ENCODE measurements at places on chromosomes 4 and X.

DNA sequence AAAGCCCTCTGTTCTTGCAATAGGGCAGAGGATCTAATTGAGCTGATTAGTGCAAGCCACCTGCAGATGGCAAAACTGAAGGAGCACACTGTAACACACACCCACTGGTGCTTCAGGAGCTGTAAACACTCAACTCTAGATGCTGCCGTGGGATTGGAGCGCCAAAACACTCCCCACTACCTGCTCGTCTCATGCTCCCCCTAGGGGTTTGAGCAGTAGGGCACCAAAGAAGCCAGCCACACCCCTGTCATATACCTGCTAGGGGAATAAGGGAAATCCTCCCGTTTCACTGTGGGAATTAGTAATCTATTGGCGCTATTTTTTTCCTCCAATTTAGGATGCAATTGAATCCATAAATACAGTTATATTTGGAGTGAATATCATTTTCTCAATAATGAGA lies 360.2 kb downstream of the GLUD2 start:
- no peak for DNase-seq

- DNase-seq: no peak
Measured at GRCh38 chr4:118173126-118173525, 138.8 kb downstream of the NDST3 start.

GRCh38 chrX:123731258-123731986 lies 1.4 kb downstream of the THOC2 start:
- DNase-seq: peak; percentile 0

DNA sequence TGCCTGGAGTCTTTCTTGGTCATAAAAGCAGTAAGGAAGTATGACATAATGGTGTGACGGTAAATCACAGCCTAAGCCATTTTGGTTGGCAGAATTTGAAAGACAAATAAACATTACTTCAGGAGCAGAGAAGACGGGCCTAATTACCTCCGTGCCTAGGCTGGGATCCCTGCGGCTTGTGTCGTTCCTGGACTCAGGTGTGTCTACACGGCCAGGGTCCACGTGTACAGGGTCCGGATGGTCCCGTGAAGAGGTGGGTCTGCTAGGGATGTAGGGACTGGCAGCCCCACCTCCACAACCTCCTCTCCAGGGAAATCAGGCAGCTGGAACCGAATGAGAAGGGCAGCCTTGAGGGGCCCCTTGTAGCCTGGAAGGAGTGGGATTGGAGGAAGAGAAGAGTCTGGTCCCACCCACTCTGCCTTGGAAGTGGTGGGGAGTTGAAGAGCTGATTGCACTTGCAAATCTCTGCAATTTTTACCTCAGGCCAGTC lies 55.4 kb upstream of the PLAC1 start:
- no peak for DNase-seq

- DNase-seq: peak; percentile 15
Measured at GRCh38 chr4:138861135-138861534, 154.4 kb upstream of the NOCT start.

DNA sequence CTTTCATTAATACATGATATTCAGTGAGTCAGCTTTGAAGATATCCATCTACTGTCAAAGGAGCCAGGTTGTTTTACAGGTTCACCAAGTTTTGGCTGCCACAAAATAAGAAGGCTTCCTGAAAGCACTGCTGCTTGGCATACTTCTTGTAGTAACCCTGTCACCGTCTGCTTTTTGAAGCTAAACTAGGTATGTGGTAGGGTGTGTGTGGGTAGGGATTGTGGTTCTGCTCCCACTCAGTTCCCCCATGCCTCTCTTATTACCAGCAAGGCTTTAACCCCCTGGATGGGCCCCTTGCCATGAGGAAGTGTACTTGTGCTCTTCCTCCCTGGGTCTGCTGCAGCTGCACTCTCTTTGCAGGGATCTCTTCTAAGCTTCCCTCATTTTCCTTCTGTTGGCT lies 191.2 kb downstream of the BANK1 start:
- DNase-seq: no peak

DNA sequence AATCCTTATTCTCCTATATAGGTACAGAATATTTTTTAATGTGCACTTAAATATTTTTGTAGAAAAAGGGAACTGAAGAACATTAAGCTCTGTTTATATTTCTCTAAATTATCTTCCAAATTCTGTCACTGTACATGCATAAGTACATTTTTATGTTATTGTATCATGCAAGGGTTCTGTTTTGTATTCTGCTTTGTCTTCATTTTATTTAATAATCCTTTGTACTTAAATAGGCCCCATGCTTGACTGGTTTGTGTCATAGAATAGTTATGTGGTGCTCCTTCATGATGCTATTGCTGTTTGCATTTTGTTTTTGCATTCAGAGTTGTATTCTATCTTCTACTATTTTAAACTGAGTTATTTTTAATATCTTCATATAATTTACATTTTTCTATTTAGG lies 111.9 kb upstream of the EDNRA start:
- no peak for DNase-seq

DNA sequence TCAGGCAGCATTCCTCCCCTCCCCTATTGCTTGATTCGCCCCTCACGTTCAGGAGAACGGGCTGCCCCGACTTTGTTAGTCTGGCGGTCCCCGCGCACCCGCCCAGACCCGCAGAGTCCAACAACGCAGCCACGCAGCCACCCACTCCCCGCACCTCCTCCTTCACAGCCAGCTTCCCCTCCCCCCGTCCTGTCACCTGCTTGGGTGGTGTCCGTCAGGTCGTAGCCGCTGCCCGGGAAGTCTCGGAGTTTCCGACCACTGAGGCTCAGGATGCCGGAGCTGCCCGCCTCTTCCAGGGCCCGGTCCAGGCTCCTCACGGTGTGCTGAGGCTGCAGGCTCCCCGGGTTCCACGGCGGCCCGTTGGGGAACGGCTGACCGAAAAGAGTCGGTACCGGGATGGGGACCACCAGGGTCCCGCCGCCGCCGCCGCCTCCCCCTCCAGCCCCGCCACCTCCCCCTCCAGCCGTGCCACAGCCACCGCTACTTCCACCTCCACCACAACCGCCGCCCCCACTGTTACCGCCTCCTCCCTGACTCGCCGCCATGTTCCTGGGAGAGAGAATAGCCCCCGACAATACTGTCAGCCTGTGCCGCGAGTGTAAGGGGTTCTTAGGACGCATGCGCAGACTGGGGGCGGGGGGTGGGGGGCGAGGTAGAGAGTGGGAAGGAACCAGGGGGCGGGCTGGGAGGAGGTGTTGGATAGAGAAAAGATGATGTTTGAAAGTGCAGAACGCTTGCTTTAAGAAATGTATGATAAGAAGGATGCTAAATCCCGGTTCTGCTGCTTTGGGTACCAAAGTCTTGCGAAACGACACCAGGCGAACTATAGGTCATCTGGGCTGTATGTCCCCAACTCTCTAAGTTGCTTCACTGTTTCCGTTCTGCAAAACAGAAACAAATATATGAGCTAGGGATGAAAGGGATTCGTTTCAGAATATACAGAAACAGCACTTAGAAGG lies at the start of gene LRCH2:
TSS of gene LRCH2 (minus strand) at position 600 of the 959 bp plus-strand sequence. CDS start at position 545, 55 bp downstream.
- DNase-seq: peak; percentile 0

- DNase-seq: no peak
Measured at GRCh38 chrX:53288189-53288588, 6.8 kb upstream of the IQSEC2 start.

DNA sequence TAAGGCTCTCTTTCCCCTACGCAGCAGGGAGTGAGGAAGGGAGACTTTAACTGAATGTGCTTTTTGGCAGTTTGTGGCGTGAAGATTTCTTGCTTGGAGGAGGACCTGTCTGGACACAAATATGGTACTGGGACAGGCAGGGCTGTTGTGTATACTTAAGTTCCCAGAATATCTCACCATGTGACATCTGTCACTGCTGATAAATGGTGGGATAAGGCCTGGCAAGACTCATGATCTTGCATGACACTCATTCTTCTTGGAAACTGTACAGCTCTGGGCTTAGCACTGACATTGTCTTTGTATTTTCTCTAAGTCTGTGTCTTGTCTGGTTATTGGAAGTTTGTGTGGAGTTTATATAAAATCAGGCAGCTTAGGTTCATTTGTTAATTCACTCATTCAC lies 93.1 kb downstream of the STK32B start:
- DNase-seq: no peak

DNA sequence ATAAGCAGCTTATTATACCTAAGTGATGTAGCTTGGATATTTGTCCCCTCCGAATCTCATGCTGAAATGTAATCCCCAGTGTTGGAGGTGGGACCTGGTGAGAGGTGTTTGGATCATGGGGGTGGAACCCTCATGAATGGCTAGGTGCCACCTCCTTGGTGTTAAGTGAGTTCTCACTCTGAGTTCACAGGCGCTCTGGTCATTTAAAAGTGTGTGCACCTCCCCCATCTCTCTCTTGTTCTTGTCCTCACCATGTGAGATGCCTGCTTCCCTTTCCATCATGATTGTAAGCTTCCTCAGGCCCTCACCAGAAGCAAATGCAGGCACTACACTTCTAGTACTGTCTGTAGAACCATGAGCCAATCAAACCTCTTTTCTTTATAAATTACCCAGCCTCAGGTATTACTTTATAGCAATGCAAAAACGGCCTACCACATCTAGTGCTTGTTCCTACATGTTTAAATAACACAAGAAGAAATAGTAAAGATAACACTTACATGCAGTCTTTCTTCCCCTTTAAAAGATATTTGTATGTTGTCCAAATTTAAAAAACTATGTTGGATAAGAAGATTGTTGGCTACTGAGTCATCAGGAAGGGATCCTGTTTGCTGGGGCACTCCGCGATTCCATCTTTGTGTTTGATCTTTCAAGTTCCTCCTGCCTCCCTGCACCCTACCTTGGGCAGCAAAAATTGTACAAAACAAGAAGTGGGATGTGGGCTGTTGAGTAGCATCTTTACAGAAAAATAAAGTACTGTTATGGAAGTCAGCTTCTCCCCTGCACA lies 29.7 kb downstream of the PPP1R2C start:
- no peak for DNase-seq

- peak; percentile 69 for DNase-seq
Measured at GRCh38 chr4:39085891-39086290, 23.9 kb downstream of the KLHL5 start.

DNA sequence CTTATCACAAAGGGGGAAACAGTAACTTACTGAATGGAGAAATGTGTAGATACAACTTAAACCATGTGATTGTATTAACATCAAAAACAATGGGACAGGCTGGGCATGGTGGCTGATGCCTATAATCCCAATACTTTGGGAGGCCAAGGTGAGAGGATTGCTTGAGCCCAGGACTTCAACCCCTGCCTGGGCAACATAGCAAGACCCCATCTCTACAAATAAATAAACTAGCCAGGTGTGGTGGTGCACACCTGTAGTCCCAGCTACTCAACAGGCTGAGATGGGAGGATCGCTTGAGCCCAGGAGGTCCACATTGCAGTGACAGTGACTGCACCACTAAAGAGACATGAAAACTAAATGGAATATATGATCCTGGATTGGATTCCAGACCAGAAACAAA lies 26.4 kb downstream of the TMEM184C start:
- no peak for DNase-seq

- no peak for DNase-seq
Measured at GRCh38 chr4:41935652-41936021, 408 bp downstream of the TMEM33 start.

DNA sequence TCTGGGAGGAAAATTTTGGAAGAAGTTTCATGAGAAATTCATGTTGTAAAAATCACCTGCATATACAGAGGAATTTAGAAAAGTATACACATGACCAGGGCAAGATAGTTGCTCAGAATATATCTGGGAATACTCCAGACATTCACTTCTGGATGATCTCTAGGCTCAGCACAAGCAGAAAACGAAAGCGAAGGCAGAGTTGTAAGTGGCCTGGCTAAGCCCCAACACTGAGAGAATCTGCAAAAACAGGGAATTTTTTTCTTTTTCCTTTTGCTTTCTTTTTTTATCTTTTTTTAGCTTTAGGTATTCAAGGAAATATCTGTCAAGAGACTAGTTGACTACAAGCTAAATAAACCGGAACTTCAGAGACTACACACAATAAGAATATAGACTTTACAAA lies 207.2 kb downstream of the FGF13 start:
- DNase-seq: peak; percentile 3

GRCh38 chrX:153878345-153878744 lies 7.6 kb downstream of the L1CAM start:
- DNase-seq: no peak

- DNase-seq: no peak
Measured at GRCh38 chr4:65624651-65625050, 45.6 kb downstream of the EPHA5 start.

DNA sequence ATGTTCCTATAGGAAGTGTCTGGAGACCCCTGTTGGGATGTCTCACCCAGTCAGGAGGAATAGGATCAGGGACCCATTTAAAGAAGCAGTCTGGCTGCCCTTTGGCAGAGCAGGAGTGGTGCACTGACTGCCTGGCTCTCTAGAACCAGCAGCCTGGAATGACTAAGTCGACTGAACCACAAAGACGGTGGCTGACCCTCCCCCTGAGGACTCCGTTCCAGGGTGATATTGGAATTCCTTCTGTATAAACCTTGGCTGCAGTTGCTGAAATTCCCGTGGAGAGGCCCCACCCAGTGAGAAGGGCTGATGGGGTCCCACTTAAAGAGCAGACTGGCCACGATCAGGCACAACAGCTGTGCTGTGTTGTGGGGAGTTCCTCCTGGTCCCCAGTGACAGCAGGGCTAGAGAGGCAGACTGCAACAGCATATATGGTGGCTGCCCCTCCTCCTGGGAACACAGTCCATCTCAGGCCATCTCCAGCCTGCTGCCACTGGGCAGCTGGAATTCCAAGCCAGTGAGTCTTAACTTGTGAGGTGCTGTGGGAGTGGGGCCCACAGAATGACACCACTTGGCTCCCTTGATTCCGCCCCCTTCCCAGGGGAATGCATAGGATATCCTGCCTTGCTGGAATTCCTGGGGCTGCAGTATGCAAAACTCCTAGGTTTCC lies 41.8 kb upstream of the RLIM start:
- peak; percentile 52 for DNase-seq

DNA sequence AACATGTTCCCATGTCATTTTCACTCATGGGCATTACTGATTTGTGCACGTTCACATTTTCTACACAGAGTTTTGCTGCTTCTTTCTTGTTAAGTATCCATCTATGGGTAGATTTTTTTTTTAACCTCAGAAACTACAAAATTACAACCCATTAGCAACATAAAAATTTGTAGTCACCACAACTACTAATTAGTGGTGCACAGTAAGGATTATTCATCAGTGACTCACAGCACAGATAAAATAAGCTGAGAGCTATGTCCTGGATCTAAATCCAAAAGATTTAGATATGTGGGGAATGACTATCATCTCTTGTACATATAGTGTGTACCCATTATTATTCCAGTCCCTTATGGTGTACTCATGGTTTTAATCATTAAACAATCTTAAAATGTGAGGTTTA lies 19.7 kb upstream of the AMELX start:
- no peak for DNase-seq
